ENCODE measurements at places on chromosomes 2 and 18.

DNA sequence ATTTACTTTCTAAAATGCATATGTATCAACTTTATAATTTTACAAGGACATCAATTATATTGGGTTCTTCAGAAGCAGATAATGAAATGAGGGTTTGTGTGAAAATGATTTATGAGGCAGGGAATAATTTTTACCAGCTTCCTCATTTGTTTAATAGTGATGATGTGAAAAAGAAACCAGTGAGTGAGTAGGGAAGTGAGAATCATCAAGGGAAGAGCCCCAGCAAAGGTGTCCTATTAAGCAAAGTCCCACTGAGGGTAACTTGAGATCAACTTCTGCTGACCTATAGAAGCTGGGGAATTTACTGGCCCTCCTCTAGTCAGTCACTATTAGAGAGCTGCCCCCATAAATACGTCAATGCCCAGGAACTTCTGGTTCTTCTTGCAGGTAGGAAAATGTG, 266.8 kb upstream of the LYPD1 start:
- no peak for DNase-seq

DNA sequence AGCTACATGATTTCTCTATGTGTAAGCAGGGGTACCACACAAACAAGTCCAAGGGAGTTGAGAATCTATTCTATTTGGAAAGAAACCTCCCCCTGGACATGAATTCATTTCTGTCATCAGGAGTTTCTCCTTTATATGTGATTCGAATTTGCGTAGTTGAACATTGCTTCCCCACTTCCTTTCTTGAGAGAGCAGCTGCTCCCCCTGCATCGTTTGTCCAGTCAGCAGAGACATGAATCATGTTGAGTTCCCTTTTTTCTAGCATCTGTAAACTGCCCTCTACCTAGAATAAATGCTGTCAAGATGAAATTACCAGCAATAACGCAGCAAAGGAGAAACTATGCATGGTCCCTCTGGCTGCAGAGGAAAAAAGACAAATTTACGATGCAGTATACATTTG, 73.8 kb downstream of the KIF5C start:
- no peak for DNase-seq

GRCh38 chr2:70456585-70457495, 96.8 kb downstream of the TGFA start:
- no peak for DNase-seq

DNA sequence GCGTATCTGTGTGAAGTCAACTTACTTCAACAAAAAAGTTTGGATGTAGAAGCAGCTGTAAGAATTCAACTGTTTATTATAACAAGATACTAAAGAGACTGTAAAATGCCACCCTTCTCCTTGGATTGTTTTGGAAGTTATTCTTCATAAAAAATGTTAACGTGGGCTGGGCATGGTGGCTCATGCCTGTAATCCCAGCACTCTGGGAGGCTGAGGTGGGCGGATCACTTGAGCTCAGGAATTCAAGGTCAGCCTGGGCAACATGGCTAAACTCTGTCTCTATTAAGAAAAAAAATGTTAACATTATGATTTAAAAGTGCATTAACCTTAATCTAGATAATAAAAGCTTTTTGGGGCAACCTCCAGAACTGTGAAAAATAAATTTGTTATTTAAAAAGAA, 7.7 kb downstream of the CIAO1 start:
- no peak for DNase-seq

GRCh38 chr18:56936457-56936856, 210.4 kb upstream of the BOD1L2 start:
- no peak for DNase-seq

DNA sequence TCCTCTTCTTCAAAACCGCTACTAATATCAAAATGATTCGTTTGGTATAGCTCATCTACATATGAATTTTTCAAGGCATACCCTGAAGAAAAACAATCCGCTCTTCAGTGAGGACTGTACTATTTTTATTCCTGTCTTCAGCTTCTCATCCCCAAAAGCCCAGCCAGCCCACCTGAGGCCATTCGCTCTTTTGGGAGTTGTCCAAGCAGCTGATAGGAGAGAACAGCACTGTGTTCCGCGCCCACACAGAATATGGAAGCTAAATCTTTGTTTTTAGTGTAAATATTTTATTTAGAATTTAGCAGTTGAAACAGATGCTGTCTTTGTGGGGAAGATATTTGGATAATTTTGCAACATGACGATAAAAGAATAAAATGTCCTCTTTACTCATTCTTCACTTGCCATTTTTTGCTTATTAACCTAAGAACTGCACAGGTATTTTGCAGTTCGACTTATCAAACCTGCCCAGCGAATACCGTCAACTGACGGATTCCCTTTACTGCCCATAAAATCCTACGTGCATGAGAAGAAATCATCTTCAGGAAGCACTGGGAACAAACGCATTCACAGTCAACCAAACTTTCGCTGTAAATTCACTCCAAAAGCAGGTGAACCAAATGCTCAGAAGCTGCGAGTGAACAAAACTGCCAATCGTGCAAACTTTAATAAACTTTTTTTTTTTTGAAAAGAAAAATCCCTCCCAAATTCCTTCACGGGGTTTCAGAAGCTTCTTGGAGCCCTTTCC, 3.4 kb downstream of the ZNF521 start:
- no peak for DNase-seq

DNA sequence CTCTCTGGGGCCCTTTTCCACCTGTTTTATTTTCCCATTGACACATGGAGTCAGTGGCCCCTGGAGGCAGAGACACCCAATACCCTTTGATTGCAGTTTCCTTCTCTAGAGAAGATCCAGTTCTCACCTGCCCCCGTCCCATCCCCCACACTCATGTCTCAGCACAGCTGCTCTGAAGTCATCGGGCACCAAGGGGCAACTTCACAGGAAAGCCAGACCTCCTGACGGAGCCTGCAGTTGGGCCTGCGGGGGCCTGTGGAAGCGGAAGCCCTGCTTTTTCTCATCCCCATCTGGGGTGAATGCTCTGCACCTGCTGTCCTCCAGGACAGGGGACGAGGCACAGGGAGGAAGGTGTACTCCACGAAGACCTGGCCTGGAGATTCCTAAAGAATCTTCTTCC, 308.3 kb upstream of the EPAS1 start:
- DNase-seq, result peak; percentile 4

GRCh38 chr2:224952936-224953657, 89.2 kb downstream of the DOCK10 start:
- no peak for DNase-seq

- DNase-seq, result no peak
Observed at GRCh38 chr2:235858881-235859280, 309.3 kb downstream of the GBX2 start.

- DNase-seq, result no peak
Observed at GRCh38 chr2:66034467-66034866, 400.5 kb upstream of the MEIS1 start.

GRCh38 chr2:74010087-74010541, 25.4 kb downstream of the TET3 start:
- DNase-seq, result no peak

- no peak for DNase-seq
Observed at GRCh38 chr2:86226070-86226469, 26.8 kb downstream of the MRPL35 start.

GRCh38 chr2:145022666-145023333, 502.9 kb upstream of the ZEB2 start:
- no peak for DNase-seq

DNA sequence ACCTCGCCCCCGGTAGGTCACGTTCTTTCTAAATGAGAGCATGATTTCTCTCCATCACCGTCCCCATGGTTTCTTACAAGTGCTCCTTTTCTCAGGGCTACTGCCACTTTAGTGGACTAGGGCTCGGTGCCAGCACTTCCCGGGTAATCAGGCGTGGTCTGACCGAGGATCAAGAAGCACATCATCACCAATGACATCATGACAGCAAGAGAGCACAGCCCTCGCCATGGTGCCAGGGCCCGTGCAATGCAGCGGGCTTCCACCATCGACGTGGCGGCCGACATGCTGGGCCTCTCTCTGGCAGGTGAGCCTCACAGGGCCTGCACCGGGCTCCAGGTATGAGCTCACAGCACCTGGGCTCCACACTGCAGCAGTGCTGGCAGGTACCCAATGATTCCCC, 75.2 kb downstream of the INPP4A start:
- DNase-seq, result no peak

DNA sequence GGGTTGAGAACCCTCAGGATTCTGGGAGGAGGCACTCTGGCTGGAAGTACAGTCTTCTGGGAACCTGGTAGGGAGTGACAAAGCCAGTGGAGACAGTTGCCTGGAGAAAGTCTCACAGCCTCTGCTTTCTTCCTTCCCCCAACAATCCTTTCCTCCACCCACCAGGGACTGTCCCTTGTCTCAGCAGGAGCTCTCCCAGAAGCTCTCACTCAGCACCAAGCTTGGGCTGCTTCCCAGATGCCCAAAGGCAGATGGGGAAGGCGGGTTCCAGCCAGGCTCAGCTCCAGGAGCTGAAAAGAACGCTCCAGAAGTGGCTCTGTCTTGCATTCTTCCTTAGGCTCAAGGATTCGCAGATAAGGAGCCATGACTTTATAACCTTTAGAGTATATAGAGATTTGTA, 7.6 kb upstream of the NAGK start:
- DNase-seq, result no peak

- DNase-seq, result no peak
Observed at GRCh38 chr2:177147093-177147694, 65.4 kb upstream of the HNRNPA3 start.

DNA sequence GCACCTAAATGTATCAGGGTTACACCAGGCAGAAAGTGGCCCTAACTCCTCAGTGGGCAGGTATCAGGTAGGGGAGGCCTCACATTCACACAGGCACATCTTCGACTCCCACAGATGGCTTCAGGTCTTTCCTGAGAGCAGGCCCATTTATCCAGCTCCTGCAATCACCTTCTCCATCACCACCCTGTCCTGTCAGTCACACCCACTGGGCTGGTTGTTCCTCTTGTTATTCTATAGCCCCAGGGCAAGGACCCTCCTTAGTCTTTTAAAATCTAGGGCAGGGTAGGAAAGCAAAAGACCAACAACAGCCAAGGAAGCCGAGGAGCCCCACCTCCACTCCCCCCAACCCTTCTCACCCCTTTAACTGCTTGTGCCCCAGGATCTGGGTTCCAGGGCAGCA, 9.1 kb upstream of the HOXD4 start:
- no peak for DNase-seq

DNA sequence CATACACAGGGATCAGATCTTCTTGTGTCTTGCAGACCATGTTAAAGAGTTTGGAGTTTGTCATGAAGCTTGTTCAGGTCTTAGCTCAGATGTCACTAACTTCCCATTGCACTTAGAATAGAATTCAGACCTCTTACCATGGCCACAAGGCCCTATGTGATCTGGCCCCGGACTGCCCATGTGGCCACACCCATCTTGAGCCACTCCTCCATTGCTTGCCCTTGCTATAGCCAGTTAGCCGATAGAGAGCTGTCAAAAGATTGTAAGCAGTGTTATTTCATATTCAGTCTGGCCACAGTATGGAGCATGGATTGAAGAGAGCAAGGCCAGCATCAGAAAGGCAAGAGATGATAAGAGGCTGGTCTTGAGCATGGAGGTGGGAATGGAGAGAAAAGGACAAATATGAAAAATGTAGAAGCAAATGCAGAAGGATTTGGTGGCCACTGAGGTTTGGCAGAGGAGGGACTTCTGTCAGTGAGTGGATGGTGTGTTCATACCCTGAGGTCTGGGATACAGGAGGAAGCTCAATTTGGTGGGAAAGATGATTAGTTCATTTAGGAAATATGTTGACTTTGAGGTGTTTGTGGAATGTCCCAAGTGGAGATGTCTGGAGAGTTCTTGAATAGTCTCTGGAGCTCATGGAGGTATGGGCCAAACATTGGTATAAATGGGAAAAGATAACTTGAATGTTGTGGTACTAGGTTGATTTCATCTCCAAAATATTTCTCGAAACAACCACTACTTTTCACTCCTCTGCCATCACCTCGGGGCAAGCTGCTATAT, 10.6 kb downstream of the DGUOK start:
- no peak for DNase-seq

DNA sequence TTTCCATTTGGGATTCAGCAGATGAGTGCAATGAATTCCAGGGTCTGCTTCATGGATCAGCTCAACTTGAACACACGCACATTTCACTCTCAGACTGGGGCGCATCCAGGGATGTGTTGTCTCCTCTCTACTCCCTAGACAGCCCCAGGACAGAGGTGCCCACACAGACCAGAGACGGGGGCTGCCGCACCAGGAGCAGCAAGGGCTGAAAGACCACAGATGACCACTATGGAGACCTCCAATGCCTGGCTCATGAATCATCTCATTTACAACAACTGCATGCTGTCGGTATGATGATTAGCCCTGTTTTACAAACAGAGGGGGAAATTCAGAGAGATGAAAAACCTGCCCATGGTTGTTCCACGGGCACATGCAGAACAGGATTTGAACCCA, 63.1 kb downstream of the CYP26B1 start:
- no peak for DNase-seq

DNA sequence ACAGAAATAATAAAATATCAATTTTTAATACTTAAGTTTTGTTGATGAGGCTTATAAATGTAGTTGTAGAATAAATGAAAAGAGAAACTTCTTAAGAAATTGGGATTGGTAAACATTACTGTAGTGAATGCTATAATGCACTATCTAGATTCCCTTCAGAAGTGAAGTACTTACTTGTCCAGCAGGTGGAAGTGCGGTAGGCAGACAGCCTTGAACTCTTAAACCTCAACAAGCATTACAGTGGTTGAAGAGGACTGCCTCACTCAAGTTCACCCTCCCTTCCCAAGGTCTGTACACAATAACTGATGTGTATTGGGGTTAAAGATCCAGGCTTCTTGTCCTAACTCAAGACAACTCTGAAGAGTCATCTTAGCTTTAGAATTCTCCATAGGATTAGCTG, 931.0 kb upstream of the LRRTM1 start:
- no peak for DNase-seq

DNA sequence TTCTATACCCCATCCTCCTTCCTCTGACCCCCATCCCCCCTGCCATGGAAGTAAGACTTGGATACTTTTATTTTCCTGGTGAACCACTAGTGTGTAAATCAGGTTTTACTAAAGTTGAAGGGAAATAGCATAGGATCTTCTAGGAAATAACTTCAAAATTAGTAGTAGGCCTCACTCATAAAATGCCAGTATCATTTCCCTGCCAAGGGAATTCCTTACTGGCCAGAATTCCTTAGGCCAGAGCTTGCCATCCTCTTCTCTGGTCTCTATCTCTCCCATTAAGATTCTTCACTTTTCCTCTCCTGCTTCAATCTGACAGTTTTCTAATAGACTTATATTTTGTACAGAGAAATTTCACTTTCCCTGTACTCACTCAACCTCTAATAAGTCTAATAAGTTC, 322.8 kb upstream of the TANK start:
- DNase-seq, result no peak

DNA sequence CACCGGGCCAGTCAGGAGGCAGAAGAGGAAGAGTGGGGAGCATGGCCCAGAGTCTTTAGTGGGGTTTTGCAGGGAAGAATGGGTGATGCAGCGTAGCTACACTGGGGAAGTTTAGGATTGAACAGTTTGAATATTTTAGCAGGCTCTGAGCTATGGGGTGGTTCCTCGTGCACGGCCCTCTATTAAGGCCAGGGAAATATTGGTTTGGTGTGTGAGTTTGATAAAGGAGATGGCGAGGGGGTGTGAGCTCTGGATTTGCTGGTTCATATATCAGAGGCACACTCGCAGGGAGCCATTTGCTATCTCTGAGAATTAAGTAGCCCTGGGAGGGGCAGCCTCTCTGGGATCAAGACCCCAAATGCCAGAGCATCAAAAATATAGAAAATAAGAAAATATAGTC, 50.1 kb downstream of the BOLA3 start:
- no peak for DNase-seq

All from central memory CD8-positive, alpha-beta T cell (primary cell).